ENCODE measurements at places on chromosomes 11 and 22.
A peak's percentile ranks its signal among the peaks of the same experiment; 100 is the strongest.

DNA sequence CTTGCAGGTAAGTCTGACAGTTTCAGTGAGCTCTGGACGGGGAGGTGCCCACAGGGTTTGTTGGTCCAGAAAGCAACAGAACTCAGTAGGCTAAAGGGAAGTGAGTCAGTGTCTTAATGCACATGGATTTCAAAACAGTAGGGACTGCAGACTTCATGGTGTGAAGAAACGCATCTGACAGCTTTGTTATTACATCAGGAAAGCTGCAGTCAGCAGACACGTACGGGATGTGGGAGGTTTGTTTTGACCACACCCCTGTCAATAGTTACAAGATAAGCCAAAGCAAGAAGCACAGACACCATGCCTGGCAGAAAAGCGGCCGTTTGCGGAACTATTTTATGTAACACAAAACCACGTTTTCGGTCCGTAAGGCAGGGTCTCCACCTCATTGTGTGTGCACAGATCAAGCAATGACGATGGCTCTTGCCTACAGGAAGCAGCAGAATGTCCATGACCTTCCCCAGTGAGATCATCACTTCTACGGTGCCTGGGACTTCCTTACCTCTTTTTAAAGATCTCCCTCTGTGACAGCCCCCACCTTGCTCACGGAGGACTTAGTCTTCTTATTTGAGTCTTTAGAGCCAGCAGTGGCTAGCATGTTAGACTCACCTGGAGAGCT, 58.2 kb upstream of the FTH1 start:
- peak; percentile 91 for DNase-seq

- DNase-seq = peak; percentile 50
These were observed 4.2 kb downstream of the MYRF start for GRCh38 chr11:61756452-61757212.

- peak; percentile 16 for DNase-seq
These were observed 2.6 kb downstream of the MRGPRF start for GRCh38 chr11:69010361-69010891.

GRCh38 chr11:10920875-10921274, 63.0 kb upstream of the ZBED5 start:
- DNase-seq = no peak

- DNase-seq = no peak
These were observed 84.0 kb upstream of the ZBED5 start for GRCh38 chr11:10941871-10942270.

DNA sequence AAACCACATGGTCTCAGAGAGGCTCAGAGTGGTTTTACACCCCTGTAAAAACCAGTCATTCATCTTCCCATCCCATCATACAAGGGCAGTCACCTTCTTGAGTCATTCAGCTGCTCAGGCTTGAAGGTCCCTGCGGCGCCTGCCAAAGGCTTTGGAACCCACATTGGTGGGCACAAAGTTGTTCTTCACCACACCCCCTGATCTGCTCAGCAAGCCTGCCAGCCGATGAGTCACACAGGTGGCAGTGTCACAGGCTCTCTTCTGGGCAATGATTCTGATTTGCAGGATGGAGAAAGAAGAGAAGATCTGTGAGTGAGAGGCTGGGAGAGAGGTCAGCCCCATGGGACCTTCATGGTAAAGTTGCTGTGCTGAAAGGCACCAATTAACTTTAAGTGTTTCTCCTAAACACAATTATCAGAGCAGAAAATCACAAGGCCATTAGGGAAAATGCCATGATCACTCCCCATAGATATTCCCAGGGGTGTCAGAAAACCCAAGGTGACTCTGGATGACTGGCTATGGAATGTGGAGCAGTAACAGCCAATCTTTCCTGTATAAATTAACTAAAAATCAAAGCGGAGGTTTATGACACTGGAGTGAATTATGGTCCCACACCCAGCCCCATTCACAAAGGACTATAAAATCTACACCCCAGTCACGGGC, 4.4 kb downstream of the CALCA start:
- no peak for DNase-seq

GRCh38 chr11:57668434-57668782, 494 bp downstream of the ZDHHC5 start:
- no peak for DNase-seq

- DNase-seq = peak; percentile 3
These were observed 25.6 kb upstream of the NRIP3 start for GRCh38 chr11:9029422-9029821.

GRCh38 chr11:47107744-47108143, 68.9 kb downstream of the ARFGAP2 start:
- DNase-seq = no peak

DNA sequence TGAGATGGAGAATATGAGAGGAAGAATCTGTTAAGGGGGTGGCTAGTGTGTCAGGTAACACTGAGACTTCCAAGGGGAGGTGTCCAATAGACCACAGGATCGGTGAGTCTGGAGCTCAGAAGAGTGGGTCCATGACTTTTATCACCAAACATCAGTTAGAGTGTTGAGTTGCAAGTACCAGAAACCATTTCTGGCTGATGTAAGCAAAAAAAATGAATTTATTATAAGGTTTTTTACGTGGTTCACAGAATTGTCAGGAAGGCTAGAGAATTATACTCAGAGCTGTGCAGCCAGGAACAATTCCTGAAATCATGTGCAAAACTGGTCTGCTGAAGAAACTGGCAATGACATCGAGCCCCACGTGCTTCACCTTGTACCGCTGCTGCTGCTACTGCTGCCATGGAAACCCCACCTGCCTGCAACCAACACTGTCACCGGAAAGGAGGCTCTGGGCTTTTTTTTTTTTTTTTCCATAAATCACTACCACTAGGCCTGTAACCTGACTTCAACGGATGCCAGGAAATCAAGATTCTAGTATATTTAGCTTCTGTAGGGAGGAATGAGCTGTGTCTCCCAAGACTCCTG, 16.6 kb upstream of the STK33 start:
- DNase-seq = no peak

GRCh38 chr22:23909296-23909898, 15.2 kb downstream of the MIF start:
- peak; percentile 44 for DNase-seq

DNA sequence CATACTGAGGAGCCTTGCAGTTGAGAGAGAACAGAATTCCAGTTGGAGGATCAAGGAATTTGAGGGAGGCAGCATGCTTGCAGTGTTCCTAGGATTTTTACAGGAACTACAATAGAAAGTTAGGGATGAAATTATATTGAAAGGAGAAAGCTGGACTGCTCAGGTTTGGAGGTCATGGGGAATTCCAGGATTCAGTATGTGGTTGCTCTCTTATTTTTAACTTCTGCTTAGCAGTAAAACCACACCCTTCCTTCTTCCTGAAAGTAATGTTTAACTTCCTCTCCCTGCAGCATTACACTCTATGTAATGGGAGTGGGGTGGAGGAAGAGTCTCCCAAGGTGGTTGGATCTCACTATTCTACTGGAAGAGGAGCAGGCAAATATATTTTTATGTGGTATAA, 31.3 kb downstream of the CTNND1 start:
- DNase-seq = no peak

DNA sequence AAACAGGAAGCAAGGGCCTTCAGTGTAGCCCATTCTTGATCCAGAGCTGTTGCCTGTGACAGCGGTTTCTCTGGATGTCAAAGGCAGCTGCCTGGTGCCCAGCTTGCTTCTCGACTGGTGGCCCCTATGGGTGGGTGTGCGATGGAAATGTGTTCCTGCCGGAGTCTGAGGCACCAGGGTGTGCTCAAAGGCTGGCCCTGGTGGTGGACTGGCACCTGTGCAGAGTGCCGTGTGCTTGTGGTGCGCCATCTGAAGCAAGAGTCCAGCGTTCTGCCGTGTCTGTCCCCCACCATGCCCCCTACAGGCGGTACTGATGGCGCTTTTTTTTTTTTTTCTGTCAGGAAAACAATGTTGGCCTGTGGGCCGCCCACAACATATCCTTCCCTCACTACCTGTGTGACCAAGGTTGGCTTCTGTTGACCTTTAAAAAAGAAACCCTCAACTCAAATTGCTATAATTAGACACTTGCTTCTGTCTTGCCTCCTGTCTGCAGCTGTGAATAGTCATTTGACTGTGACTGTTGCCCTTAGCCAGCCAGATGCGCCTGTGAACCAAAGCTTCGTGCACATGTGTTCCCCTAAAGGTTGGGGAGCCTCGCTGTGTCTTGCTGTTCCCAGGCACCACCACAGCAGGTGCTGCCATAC, 4.7 kb upstream of the RANBP1 start:
- DNase-seq = peak; percentile 5

DNA sequence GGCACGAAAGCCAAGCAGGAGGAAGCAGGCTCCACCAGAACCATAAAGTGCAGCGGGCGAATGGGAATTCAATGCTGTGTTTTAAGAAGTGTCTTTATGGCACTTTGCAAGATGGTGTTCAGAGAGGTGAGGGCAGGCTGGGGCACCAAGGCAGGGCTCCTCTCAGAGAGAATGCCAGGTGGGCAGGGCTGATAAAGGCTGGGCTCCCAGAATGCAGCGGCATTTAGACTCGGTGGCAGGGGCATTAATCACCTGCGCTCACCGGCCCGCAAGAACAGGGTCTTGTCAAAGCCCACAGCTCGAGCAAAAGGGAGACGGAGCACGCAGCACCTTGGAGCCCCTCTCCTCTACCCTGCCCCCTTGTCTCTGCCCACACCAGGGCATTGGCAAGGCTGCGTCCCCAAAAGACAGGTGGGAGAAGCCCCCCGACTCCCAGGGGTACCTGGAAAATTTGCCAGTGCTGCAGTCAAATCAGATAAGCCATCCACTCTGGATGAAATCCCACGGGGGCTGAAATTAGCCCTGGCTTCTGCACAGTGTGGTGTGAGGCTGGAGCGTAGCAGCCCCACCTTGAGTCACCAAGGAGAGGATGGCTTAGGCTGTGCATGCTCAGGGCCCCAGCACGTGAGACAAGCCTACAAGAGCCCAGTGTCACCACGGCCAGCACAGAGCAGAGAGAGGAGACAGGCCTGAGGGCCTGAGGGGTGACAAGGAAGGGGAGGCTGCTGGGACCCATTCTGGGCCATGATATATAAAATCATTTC, 8.1 kb downstream of the MACROD1 start:
- no peak for DNase-seq

DNA sequence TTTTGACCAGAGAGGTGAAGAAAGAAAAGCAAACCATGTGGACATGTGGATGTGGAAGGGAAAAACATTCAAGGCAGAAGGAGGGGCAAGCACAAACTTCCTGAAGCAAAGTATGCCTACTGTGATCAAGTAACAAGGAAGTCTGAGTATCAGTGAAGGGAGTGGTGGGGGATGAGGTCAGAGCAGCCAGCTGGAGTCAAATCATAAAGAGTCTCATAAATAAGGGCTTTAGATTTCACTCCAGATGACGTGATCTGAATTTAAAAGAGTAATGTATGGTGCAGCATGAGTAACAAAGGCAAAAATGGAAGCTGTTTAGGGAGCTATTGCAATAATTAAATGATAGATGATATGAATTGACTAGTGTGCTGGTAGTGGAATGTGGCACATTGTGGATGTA, 665.4 kb upstream of the CCDC90B start:
- no peak for DNase-seq

- no peak for DNase-seq
These were observed 194.4 kb upstream of the PGR start for GRCh38 chr11:101323997-101324396.

DNA sequence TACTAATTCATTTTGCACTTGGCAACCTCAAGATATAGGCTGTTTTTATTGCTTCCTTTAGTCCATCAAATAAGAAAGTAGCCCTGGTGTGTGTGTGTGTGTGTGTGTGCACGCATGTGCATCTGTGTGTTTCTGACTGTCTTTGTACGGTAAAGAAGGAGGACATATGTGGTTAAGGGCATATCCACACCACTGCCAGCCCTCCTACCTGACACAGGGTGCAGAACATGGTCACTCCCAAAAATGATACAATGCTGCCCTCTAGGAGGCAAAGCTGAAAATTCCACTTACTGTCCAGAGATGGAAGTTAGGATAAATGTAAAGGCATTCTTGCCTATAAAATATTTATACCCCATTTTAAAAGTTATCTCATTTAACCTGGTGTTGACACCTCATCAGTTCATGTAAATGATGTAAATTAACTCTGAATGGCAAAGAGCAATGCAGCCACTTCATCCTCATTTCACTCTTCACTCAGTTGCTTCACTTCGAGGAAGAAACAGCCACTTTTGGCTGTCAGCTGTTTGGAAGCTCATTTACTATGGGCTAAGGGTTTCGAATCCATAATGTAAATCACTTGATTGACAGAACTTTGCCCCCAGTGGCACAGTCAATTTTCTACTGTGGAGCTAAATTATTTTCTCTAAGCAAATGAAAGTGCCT, 83.1 kb upstream of the MTNR1B start:
- peak; percentile 61 for DNase-seq

DNA sequence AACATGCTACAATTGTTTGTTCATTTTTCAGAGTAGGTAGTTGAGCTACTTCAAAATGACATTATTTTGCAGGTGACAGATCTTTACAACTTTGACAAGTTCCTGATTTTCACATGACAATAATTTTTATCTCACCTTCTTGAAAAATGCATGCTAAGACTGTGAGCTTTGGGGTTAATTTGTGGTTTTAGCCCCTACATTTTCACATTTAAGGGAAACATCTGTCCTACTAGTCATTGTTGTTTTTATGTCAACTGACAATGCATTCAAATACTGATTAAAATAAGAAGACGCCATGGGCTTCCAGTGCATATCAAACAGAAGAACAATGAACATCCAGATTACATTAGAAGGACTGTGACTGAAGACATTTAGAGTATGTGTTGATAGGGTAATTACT, 1470.8 kb upstream of the TENM4 start:
- DNase-seq = no peak

DNA sequence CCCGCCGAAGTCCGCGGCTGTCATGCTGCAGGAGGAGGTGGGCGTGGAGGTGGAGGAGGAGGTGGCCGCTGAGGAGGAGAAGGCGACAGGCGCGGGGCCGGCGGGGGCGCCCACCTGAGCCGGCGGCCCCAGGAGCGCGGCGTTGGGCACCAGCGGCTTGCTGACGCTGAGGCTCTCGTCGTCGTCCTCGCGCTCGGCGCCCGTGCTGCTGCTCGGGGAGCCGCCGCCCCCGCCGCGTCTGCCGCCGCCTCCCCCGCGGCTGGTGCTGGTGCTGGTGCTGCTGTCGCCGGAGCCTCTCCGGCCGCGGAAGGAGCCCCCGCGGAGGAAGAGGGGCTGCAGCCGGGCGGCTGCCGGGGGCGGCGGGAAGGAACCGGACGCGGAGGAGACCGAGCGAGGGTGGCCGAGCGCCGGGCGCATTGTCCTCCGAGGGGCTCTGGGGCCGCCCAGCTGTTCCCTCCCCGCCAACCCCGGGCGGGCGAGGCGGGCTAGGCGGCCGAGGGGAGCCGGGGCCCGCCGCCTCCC, 388 bp downstream of the TMEM121B start:
- DNase-seq = no peak

DNA sequence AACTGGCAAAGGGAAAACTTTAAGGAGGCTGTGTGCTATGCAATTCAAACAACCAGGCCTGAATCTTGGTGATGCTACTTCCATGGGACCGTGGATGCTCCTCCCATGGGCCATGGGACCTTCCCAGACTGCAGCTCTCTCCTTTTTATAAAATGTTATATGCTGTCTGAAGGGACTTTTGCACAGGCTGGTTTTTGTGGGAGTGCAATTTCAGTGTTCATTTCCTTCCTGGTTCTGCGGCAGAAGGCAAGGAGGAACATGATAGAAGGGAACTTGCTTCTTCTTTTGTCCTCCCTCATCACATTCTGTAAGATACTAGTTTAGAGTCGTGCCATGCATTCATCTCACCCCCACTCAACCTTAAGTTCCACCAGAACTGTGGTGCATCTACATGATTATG, 68.9 kb downstream of the C11orf58 start:
- DNase-seq = no peak
